ENCODE measurements at places on chromosomes 2 and 18. TPM values are rescaled to one million over a fixed set of nuclear protein-coding genes. Genes with fewer than 3 reads are reported as not detected.

GRCh38 chr18:3604498-3605408 is 154.8 kb downstream of the TGIF1 start:
- H3K4me3 ChIP-seq, result no peak overlapping the region
- H3K27ac ChIP-seq, result peak overlapping the region; percentile 88
- no peaks in the 10 kb centered on the region for H3K27me3 ChIP-seq
- H3K36me3 ChIP-seq, result no peaks in the 10 kb centered on the region

DNA sequence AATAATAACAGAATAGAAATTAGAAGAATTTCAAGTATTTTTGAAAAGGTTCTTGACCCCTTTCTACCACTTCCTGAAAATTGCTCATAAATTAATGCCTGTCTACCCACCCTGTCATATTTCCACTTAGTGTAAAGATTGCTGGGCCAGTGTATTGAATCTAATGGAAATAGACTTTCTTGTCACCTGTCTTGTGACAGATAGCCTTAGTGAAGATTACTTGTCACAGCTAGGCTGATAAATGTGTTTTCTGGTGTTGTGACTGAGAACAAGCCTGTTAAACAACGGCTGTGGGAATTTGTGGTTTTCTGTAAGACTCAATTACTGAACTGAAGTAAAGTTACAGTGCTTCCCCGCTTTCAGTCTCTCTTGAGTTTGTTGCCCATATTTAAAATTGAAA is 37.0 kb downstream of the PIK3C3 start:
- no peak for DNase-seq
- no peak overlapping the region for H3K4me3 ChIP-seq
- H3K27ac ChIP-seq, result no peak overlapping the region

DNA sequence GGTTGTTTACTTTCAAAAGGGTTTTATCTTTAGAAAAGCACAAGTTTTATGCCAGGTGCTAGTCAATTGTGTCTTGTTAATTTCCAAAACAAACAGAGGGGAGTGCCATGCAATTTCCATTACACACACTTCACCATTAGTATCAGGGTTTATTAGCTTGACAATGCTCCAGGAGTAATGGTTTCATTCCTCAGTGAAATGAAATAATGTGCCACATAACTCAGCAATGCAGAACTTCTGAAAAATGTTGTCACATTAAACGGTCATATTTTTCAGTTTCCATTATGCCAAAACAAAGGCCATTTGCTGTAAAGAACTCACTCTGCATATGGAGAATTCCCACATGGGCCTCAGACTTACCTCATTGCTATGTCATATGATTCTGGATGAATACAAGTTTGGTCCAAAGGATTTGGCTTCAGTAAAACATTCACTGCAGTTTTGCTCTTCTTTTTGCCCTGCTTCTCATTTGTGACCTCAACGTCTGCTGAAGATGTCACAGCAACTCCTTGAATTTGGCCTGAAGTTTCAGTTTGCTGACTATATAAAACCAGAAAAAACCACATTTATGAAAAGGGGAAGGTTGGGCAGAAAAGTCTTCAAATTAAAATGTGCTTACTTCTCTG is 198.2 kb downstream of the SRBD1 start:
- peaks cover 9% of the 10 kb centered on the region for H3K4me1 ChIP-seq
- H3K27ac ChIP-seq, result peak overlapping the region; percentile 15
- no peak overlapping the region for H3K4me3 ChIP-seq

CROCC2 gene
- not detected for total RNA-seq

APCDD1 gene
- total RNA-seq, result 8.6 TPM

CYP20A1 gene
- 18.9 TPM for total RNA-seq

- no peak overlapping the region for H3K27ac ChIP-seq
- no peaks in the 10 kb centered on the region for H3K27me3 ChIP-seq
- H3K36me3 ChIP-seq, result no peaks in the 10 kb centered on the region
- no peak overlapping the region for H3K4me3 ChIP-seq
- no peak for DNase-seq
- no peaks in the 10 kb centered on the region for H3K4me1 ChIP-seq
Measured at GRCh38 chr2:22035361-22035830, 911.6 kb downstream of the TDRD15 start.

GRCh38 chr2:24913911-24914310 is 6.1 kb downstream of the ADCY3 start:
- H3K27me3 ChIP-seq, result no peaks in the 10 kb centered on the region
- DNase-seq, result no peak
- no peak overlapping the region for H3K4me3 ChIP-seq
- no peaks in the 10 kb centered on the region for H3K4me1 ChIP-seq
- no peaks in the 10 kb centered on the region for H3K36me3 ChIP-seq

REG1B gene
- total RNA-seq, result 15,911 TPM

DNA sequence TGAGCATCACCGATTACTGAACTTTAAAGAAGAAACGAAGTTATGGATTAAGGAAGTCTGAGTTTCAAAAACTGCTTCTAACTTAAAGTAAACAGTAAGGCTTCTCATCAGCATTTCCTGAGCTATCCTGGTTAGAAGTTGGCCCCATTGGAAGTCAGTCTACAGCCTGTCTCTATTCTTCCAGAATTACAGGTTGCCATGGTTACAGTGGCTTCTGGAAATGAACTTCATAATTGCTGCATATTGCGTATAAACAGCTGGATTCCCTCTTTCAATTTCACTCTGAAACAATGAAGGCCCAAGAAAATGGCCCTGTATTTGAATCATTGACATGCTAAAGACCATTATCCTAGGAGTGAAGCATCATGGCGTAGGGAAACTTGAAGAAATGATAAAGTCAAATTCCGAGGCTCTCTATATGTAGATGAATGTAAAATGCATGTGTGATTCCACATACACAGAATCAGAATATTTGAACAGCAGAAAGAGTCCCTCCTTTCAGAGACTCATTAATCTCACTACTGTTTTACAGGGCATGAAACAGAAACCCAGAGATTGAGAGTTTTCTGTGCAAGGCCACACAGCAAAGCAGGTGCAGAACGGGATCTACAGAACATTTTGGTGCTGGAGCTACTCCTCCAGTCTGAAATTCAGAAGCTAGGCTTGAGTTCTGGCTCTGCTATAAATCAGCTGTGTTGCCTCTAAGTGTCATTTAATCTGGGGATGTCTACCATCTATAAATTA is 856.4 kb upstream of the CELF4 start:
- no peaks in the 10 kb centered on the region for H3K36me3 ChIP-seq
- no peaks in the 10 kb centered on the region for H3K27me3 ChIP-seq
- no peak overlapping the region for H3K4me3 ChIP-seq
- H3K27ac ChIP-seq, result no peak overlapping the region
- no peak for DNase-seq

GRCh38 chr2:209985874-209986273 is 16.6 kb upstream of the RPE start:
- H3K27me3 ChIP-seq, result no peaks in the 10 kb centered on the region
- no peaks in the 10 kb centered on the region for H3K4me1 ChIP-seq
- no peak overlapping the region for H3K27ac ChIP-seq
- no peaks in the 10 kb centered on the region for H3K36me3 ChIP-seq
- no peak overlapping the region for H3K4me3 ChIP-seq

Data from body of pancreas (tissue), 4 donors.